ENCODE measurements at places on chromosomes 16 and 17.

GRCh38 chr17:34703533-34703932, 124.2 kb downstream of the TMEM132E start:
- DNase-seq, result no peak

- no peak for DNase-seq
Observed at GRCh38 chr16:76490036-76490639, 212.9 kb downstream of the CNTNAP4 start.

GRCh38 chr16:21083729-21084268, 66.8 kb downstream of the DNAH3 start:
- DNase-seq, result no peak

DNA sequence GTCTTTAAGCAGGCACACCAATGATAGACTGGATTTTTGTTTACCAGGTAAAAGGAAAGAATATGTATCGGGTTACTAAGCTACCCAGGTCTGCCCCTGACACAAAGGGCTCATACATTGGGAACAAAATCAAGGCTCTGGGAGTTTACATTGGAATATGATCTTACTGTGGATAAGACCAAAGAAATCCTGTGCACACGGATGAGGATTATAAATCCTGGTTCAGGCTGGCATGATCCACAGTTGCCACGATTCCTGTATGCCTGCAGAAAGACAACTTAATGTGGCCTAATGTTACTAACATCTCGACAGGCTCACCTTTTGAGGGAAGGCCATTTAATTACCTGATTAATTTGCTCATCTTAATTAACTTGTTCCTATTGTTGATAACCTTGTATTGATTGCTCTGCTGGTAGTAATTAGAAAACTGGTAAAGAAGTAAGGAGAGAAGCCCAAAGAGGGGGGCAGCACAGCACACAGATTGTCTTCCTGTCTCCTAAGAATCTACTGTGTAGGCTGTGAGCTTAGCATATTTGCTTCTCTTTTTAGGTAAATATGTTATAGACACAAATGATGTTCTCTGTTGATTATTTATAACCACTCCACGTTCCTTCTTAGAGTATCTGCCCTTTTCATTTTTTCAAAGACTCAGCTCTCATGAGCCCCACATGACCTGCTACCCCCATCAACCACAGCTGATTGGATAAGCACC, 51.0 kb upstream of the TOX3 start:
- no peak for DNase-seq
